ENCODE measurements at places on chromosomes 6 and 20. TPM values are rescaled to one million over a fixed set of nuclear protein-coding genes. Genes with fewer than 3 reads are reported as not detected.

The KCNK16 gene
- not detected for total RNA-seq

The MOG gene
- total RNA-seq = not detected

The C6orf141 gene
- total RNA-seq = not detected

The DEFB132 gene
- not detected for total RNA-seq

The OPN5 gene
- not detected for total RNA-seq

The MRPS26 gene
- 216 TPM for total RNA-seq

The SLC17A2 gene
- total RNA-seq = not detected

The PROKR2 gene
- not detected for total RNA-seq

The RAB44 gene
- total RNA-seq = not detected

The SF3B5 gene
- 156 TPM for total RNA-seq

The C6orf132 gene
- total RNA-seq = 1.6 TPM

The DOK5 gene
- 3.5 TPM for total RNA-seq

The PPIL6 gene
- 3.5 TPM for total RNA-seq

The APCDD1L gene
- total RNA-seq = not detected

The RNF182 gene
- total RNA-seq = not detected
